ENCODE measurements at places on chromosomes 3 and 15.
A peak's percentile ranks its signal among the peaks of the same experiment; 100 is the strongest.

DNA sequence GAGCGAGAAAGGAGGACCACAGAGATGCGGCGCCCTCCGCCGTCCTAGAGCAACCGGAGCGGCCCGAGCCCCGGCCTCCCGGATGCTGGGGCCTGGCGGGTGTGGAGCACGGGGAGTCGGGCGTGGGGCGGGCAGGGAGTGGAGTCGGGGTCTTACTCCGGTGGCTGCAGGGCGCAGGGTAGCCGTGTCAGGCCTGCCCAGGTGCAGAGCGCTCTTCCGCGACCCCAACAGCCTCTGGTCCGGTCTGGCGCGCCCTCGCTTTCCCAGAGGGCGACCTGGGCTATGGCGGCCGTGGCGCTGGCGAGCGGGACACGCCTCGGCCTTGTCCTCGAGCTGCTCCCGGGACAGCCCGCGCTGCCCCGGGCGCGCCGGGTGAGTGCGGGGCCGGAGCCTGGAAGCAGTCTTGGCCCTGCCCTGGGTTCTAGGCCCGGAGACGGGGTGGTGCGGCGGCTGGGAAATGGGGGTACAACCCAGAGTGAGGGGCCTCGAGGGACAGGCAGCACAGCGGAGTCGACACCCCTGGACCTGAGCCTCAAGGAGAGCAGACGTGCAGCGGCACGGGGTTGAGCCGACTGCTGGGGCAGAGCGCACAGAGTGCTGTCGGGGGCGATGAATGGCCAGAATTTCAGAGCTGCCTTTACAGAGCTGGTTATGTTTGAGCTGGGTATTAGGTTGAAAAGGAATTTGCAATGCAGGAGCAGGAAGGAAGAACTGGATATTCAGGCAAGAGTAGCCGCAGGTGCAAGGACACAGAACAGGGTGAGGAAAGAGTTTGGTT, at the start of gene ZNF662:
ZNF662 (plus strand) TSS at position 73 of the 778 bp plus-strand sequence. CDS start 1,973 bp downstream, outside the sequence.
- no peak within 1 kb of the TSS for H3K4me3 ChIP-seq
- no peak for DNase-seq
- no peaks in the 10 kb centered on the region for H3K27me3 ChIP-seq
- peaks cover 1% of the 10 kb centered on the region for H3K4me1 ChIP-seq
- no peaks in the 10 kb centered on the region for H3K36me3 ChIP-seq
- no peak within 1 kb of the TSS for H3K27ac ChIP-seq

DNA sequence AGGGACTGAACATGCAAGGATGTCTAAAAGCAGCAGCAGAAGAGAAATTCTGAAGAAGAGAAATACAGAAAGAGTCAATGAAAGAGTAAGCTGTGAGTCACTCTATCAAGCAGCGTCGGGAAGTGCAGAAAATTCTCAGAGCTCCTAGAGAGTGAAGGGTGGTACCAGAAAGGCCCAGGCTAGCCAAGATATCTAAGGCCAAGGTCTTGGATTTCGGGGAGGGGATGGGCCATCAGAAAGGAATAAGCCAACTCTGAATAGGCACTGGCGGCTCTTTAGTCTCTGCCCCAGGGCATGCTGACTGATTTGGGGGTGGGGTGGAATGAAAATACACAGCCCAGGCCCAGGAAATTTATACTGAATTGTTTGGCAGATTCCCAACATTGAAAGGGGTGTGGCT, 70.8 kb downstream of the GPR156 start:
- no peaks in the 10 kb centered on the region for H3K4me1 ChIP-seq
- H3K27me3 ChIP-seq, result no peaks in the 10 kb centered on the region
- no peak for DNase-seq

DNA sequence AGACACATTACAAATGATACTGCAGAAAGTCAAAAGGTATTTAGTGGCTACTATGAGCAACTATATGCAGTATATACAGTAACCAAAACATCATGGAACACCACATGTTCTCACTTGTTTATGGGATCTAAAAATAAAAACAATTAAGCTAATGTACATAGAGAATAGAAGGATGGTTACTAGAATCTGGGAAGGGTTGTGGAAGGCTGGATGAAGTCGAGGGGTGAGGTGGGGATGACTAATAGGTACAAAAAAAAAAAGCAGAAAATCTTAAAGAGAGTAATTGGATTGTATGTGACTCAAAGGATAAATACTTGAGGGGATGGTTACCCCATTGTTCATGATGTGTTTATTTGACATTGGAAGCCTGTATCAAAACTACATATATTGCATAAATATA, 848.8 kb upstream of the GBE1 start:
- H3K4me3 ChIP-seq, result no peak overlapping the region
- no peak for DNase-seq
- no peak overlapping the region for H3K27ac ChIP-seq
- no peaks in the 10 kb centered on the region for H3K36me3 ChIP-seq
- H3K27me3 ChIP-seq, result no peaks in the 10 kb centered on the region
- H3K4me1 ChIP-seq, result no peaks in the 10 kb centered on the region

- H3K27me3 ChIP-seq, result no peaks in the 10 kb centered on the region
- H3K27ac ChIP-seq, result no peak overlapping the region
- H3K4me3 ChIP-seq, result no peak overlapping the region
- H3K36me3 ChIP-seq, result no peaks in the 10 kb centered on the region
- no peak for DNase-seq
These were observed 20.2 kb downstream of the TNIK start for GRCh38 chr3:171439996-171440395.

DNA sequence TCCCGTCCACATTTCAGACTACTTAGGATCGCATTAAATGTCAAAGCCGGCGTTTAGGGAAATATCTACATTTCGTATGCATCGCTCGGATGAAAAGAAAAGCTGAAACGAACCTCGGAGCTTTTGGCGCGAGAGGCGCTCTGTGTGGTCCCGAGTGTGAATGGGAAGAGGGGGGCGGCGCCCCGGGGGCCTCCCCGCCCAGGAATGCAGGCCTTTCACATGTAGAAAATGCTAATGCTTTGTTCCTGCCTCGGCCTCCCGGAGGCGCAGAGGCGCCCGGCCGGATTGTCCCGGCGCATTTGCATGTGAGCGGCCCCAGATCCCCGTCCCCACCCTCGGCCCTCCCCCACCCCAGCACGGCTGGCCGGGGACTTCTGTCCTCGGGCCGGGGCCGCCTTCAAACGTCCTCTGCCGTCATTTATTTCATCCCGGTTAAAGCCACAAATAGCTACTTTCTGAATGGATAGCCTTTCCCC, 37.0 kb upstream of the TRIM71 start:
- peak overlapping the region; percentile 12 for H3K27ac ChIP-seq
- no peaks in the 10 kb centered on the region for H3K27me3 ChIP-seq
- DNase-seq, result peak; percentile 98
- peaks cover 4% of the 10 kb centered on the region for H3K4me1 ChIP-seq
- H3K4me3 ChIP-seq, result peak overlapping the region; percentile 44

- no peaks in the 10 kb centered on the region for H3K4me1 ChIP-seq
- no peak overlapping the region for H3K27ac ChIP-seq
- H3K4me3 ChIP-seq, result no peak overlapping the region
- H3K27me3 ChIP-seq, result no peaks in the 10 kb centered on the region
These were observed 44.5 kb downstream of the OXNAD1 start for GRCh38 chr3:16309558-16309957.

- no peak overlapping the region for H3K27ac ChIP-seq
- H3K36me3 ChIP-seq, result no peaks in the 10 kb centered on the region
- H3K4me3 ChIP-seq, result no peak overlapping the region
- peaks cover 1% of the 10 kb centered on the region for H3K4me1 ChIP-seq
- no peak for DNase-seq
These were observed 5.3 kb upstream of the APEH start for GRCh38 chr3:49668861-49669260.

DNA sequence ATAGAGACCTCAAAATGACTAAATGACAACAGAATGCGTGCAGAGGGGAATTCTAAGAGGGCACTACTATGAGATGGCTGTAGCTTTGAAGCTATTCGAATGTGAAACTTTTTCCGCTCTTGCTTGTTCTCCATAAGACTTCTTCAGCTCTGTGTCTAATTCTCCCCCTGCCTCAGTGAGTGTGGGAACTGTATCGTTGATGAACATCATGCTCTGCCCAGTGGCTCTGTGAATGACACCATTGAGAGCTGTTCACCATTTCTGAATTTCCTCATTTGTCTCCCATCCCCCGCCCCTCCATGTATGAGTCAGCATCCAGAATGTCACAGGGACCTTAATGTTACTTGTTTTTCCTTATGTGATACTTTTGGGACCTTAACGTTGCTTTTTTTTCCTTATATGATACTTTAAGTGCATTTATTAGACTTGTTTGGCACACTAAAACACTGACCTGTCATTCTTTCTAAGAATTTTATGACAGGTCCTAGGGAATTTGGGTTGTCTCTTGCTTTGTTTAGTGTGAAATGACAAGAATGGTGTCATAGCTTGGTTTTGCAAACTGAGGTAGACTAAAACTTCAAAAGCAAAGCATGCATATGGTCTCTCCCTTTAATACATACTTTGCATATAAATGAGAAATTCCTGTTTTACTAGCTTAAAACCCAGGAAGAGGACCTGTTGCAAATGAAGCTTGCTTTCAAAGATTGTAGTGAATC, 99.6 kb downstream of the FNDC3B start:
- H3K27me3 ChIP-seq, result no peaks in the 10 kb centered on the region
- peaks cover 15% of the 10 kb centered on the region for H3K4me1 ChIP-seq
- no peak overlapping the region for H3K27ac ChIP-seq
- DNase-seq, result no peak
- H3K36me3 ChIP-seq, result no peaks in the 10 kb centered on the region

DNA sequence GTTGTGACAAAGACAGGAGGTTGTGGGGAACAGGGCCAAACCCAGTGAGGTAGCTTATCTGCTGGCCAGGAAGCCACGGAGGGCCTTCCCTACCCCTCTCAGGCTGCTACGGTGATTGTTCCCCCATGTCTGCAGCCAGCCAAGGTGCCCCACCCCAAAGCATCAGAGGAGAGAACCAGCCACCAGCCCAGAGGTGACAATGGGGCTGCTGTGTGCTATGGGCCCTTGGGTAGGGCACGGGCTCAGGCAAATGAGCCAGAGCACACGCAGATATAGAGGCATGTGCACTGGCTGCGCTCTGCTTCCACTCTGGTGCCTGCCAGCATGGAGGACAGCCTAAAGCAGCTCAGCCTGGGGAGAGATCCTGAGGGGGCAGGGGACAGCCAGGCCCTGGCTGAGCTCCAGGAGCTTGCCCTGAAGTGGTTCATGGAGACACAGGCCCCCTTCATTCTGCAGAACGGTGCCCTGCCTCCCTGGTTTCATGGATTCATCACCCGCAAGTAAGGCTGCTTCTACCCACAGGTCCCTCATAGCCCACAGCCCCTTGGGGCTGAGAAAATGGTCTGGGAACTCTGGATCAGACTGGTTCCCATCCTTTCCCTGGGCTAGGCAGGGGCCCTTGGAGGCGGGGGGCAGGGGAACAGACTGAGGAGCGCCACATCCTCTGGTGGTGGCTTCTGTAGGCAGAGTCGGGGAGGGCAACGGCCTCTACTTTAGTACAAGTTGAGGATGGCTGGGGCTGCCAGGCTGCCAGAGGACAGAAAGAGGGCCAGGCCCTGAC, at the start of gene SH2D7:
SH2D7 (plus strand) TSS at position 301 of the 781 bp plus-strand sequence; CDS start at position 325, 24 bp downstream.
- no peaks in the 10 kb centered on the region for H3K36me3 ChIP-seq
- DNase-seq, result no peak
- H3K27me3 ChIP-seq, result 0 out of 2 replicates have a peak, but pooled peaks cover 2% of the 10 kb centered on the region
- no peaks in the 10 kb centered on the region for H3K4me1 ChIP-seq
- no peak within 1 kb of the TSS for H3K27ac ChIP-seq

DNA sequence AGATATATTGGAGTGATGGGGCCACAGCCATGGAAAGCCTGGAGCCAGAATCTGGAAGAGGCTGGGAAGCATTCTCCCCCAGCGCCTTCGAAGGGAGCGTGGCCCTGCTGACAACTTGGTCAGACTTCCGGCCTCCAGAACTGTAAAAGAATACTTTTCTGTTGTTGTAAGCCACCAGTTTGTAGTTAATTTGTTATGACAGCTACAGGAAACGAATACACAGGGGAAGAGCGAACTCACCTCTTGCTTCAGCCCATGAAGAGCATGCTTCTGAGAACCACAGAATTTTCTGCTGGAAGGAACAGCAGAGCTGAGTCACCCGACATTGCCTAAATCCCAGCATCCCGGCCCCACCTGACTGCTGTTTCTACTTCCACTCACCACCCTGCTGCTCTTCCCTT, 501.7 kb downstream of the SHQ1 start:
- H3K27me3 ChIP-seq, result no peaks in the 10 kb centered on the region
- no peak overlapping the region for H3K4me3 ChIP-seq
- no peaks in the 10 kb centered on the region for H3K36me3 ChIP-seq
- no peak overlapping the region for H3K27ac ChIP-seq
- 0 out of 2 replicates have a peak, but pooled peaks cover 1% of the 10 kb centered on the region for H3K4me1 ChIP-seq
- DNase-seq, result no peak

GRCh38 chr15:76401285-76401684, 64.7 kb downstream of the ISL2 start:
- no peaks in the 10 kb centered on the region for H3K27me3 ChIP-seq
- H3K4me1 ChIP-seq, result no peaks in the 10 kb centered on the region
- no peak overlapping the region for H3K27ac ChIP-seq
- H3K36me3 ChIP-seq, result no peaks in the 10 kb centered on the region
- H3K4me3 ChIP-seq, result no peak overlapping the region

DNA sequence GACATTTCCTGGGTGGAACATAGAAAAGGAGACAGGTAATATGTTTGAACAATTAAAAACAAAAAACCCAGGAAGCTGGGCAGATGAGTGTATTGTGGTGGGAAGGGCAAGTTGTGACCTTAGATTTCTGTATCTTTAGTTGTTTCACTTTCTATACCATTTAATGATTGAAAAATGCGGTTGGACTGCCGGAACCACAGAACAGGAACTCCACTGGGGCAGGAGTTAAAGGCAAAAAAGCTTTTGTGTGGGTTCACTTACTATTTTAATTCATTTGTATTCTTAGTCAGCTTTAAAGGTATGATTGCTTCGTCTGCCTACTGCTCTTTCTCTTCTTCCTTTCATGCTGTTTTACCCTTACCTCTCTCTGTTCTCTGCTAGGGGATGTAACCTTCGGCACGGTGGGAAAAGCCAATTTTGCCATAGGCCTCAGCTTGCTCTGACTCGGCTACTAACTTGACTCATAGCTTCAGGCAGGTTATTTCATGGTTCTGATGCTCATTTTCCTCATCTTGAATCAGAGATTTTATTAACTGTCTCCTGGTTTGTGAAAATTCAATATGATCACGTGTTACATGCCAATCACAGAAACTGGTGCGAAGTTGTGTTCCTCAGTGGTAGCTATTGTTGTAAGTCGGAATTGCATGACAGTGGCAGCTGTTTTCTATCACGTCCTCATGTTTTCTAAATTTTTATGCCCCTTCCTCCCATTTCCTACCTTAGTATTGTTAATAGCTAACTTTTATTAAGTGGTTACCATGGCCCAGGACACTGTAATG, 1.6 kb upstream of the MCTP2 start:
- peaks cover 6% of the 10 kb centered on the region for H3K27me3 ChIP-seq
- no peak overlapping the region for H3K4me3 ChIP-seq
- no peak for DNase-seq
- H3K36me3 ChIP-seq, result no peaks in the 10 kb centered on the region
- no peaks in the 10 kb centered on the region for H3K4me1 ChIP-seq

GRCh38 chr3:116969646-116970045, 260.1 kb downstream of the TUSC7 start:
- DNase-seq, result no peak
- H3K27ac ChIP-seq, result no peak overlapping the region

- DNase-seq, result no peak
- no peak overlapping the region for H3K4me3 ChIP-seq
- H3K27ac ChIP-seq, result no peak overlapping the region
- no peaks in the 10 kb centered on the region for H3K36me3 ChIP-seq
These were observed 54.6 kb downstream of the TM4SF4 start for GRCh38 chr3:149529099-149529498.
